ENCODE measurements at places on chromosomes 6 and 20.
A peak's percentile ranks its signal among the peaks of the same experiment; 100 is the strongest.

DNA sequence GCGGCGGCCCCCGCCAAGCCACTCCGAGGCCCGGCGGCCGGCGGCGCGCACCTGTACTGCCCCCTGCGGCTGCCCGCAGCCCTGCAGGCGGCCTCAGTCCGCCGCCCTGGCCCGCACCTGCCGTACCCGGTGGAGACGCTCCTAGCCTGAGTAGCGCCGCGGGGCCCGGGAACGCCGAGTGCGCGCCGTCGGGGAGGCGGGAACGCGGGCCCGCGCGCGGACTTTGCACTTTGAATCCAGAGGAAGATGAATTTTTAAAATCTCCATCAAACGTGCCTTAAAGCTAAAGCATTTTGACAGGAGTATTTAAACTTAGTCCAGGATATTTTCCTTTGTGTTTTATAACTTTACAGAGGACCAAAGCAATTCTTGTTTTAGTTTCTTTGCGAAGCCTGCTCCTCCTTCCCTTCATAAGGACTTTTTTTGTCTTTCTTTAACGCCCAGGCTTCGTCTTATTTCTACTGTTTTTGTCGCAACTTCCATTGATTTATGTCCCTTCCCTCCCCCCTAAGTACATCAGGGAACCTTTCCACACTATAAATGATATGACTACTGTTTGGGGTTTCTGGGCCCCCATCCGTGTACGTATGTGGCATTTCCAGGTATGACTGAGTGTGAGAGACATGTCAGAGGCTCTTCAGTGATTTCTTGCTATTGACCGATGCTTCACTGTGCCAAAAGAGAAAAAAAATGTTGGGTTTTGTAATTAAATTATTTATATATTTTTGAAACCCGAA lies 2.0 kb downstream of the FOXQ1 start:
- DNase-seq: peak; percentile 38

- DNase-seq: no peak
These were observed 4.7 kb downstream of the PPP1R18 start for GRCh38 chr6:30681766-30682142.

- no peak for DNase-seq
These were observed 444.2 kb downstream of the HTR1B start for GRCh38 chr6:77019081-77019480.

GRCh38 chr6:165637586-165637985 lies 25.5 kb downstream of the PDE10A start:
- no peak for DNase-seq

- DNase-seq: no peak
These were observed 52.5 kb downstream of the EDN1 start for GRCh38 chr6:12342664-12343063.

GRCh38 chr6:153790048-153790447 lies 249.0 kb upstream of the OPRM1 start:
- peak; percentile 51 for DNase-seq

GRCh38 chr20:37521061-37521771 lies at the start of gene NNAT:
TSS of gene NNAT (plus strand) at chr20:37521250. CDS start at chr20:37521332, 82 bp downstream.
- DNase-seq: no peak

DNA sequence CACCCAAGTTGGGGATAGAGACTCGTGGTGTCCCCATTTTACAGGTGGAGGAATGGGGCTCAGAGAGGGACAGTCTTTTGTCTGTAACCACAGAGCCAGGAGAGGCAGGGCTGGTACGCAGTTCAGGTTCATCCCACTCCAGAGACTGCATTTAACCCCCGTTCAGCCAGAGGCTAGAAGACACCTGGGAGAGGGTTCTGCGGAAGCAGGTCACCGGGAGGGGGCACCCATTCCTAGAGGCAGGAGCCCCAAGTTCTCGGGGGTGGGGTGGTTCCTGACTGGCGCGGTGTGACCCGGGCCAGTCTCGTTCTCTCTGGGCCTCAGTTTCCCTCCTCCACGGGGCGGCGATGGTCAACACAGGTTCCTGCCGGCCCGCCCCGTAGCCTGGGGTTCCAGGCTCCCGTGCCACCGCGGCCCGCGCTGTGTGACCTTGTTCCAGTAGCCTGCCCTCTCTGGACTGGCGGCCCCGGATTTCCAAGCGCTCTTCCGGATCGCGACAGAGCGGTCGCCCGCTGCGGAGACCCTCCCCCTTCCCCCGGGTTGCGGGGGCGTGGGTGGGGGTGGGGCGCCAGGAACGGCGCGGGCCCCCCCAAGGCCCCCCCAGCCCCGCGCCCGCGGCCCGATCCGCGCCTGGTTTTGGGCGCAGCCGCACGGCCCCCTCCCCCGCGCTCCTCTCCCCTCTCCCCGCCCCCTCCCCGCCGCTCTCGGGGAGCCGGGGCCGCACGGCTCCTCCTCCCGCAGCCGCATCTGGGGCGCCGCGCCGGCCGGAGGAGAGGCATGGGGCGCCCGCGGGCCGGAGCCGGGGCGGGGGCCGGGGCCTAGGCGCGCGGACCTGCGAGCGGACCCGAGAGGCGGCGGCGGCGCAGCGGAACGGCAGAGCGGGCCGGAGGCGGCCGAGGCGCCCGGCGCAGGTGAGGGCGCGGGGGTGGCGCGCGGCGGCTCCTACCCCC lies at the start of gene DLGAP4:
Gene DLGAP4, plus strand, starts transcription at position 738 of the 950 bp plus-strand sequence. CDS start 125,379 bp downstream, outside the sequence.
- no peak for DNase-seq

DNA sequence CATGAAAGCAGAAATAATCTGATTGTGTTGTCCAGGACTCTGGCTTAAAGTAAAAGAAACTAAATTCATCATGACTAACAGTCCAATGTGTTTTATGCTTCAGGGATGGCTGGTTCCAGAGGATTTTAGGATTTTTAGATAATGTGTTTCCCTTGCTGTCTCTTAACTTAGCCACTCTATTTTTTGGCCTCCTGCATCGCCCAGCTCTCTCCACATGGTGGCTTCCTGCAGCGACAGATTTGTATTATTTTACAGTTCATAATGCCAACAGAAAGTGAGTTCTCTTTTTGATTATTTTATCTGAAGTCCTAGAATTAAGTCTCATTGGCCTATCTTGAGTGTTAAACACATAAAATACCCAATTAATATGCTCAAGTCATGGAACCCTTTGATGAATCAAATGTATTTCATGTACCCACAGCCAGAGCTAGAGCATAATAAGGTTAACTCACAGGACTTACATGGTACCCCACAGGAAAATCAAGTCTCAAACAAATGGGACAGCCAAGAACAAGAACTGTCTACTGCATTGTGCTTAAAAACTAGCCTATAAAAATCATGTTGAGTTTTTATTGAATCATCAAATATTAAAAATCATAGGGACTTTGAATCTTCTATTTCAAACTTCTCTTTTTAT lies 582.5 kb downstream of the DOK5 start:
- DNase-seq: peak; percentile 19

GRCh38 chr6:89302195-89302770 lies 12.8 kb downstream of the GABRR2 start:
- no peak for DNase-seq

DNA sequence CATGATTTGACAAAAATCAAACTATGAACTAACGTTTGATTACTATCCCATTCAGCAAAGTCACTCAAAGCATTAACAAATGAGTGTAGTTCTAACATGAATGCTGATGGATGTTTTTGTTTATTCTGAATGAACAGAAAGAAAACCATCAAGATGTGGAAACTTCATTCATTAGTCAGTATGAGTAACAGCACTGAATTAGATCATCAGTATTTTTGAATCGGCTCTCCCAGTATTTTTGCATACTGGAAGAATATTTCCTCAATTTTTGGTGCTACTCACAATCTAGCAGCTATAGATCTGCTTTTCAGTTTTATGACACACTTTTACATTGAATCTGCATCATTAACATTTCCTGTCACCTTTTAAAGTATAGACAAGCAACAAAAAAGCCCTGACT lies 63.8 kb upstream of the CD83 start:
- no peak for DNase-seq

DNA sequence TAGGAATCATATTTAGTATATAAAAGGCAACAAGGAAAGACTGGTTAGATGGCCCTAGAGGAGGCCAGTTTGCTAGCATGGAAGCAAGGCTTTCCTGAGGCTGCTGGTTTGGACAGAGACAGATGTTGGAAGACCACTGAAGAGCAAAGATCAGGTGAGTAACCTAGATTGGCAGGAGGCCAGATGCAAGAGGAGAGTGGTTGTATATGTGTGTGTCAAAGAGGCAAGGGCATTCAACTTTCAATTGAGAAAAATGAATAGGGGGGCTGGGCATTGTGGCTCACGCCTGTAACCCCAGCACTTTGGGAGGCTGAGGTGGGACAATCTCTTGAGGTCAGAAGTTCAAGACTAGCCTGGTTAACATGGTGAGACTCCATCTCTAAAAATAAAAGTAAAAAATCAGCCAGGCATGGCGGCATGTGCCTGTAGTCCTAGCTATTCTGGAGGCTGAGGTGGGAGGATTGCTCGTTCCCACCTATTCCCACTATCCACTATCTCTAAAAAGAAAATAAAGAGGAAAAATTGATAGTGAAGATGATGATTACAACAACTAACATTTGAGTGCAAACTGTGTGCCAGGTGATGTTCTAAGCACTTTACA lies 79.8 kb downstream of the PRDM1 start:
- DNase-seq: peak; percentile 16

- peak; percentile 33 for DNase-seq
These were observed 3.4 kb upstream of the PTK6 start for GRCh38 chr20:63540417-63541186.

- DNase-seq: no peak
These were observed 4.4 kb downstream of the APMAP start for GRCh38 chr20:24987873-24988835.

GRCh38 chr20:43955062-43955749 lies 40.6 kb downstream of the TOX2 start:
- peak; percentile 93 for DNase-seq

DNA sequence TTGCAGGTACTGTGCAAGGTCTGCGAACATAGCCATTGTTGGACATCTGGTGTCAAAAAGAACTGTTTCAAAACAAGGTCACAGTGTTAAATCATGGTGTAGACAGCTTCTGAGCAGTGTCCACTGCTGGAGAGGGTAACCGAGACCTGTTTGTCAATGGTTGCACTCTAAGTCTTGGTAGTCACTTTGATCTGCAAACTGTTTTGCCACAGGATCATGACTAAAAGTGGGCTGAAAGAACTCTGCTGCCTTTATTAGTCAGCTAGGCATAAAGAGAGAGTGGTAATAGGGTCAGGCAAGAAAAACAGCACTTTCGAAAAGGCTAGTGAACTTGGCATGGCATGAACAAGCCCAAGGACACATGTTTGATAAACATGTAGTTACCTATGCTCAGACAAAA lies 552.3 kb upstream of the CITED2 start:
- DNase-seq: no peak

DNA sequence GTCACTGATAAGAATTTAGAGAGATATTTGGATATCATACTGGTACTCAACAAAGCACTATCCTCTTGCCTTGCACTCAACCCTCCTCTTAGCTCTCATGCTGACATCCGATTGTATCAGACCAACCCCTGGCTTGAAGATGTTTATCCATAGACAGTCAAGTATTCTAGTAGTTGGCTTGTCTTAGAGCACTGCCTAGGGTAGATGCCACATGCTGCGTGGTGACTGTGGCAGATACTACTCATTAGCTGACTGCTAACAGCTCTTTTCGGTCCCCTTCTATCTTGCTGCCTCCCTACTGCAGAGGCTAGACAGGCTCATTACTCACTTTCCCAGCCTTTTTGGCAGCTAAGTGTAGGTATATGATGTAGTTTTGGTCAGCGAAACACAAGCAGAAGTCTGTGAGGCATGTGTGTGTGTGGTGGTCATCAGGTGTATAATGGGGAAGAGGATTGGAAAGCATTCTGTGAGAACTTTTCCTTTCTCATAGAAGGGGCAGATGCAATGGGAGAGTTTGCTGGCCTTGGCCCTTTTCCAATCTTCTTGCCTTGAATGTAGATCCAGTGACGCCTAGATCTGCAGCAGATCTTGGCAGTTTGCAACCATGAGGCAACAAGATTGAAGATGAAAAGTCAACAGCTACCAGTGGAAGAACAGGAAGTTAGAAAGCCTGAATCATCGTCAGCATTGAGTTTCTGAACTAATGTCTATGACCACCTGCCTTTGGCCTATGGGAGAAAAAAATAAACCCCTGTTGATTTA lies 4.4 kb upstream of the IFNGR1 start:
- peak; percentile 58 for DNase-seq

GRCh38 chr6:21220271-21220987 lies 373.1 kb upstream of the SOX4 start:
- no peak for DNase-seq

DNA sequence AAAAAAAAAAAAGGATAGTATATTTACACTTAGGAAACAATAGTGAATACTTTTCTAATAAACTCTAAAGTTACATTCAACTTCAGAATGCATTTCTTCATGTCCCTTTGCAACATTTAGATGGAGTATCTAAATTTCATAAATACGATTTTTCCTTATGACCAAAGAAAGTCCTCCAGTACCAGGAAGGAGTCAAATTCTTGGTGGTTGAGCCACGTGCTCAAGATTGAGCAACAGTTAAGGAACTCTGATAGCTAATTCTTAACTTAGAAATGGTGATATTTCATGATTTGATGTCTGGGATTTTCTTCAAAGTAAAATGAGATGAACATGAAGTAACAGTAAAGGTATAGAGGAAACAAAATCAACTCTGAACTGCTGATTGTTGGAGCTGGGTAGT lies 92.7 kb downstream of the SASH1 start:
- DNase-seq: no peak

DNA sequence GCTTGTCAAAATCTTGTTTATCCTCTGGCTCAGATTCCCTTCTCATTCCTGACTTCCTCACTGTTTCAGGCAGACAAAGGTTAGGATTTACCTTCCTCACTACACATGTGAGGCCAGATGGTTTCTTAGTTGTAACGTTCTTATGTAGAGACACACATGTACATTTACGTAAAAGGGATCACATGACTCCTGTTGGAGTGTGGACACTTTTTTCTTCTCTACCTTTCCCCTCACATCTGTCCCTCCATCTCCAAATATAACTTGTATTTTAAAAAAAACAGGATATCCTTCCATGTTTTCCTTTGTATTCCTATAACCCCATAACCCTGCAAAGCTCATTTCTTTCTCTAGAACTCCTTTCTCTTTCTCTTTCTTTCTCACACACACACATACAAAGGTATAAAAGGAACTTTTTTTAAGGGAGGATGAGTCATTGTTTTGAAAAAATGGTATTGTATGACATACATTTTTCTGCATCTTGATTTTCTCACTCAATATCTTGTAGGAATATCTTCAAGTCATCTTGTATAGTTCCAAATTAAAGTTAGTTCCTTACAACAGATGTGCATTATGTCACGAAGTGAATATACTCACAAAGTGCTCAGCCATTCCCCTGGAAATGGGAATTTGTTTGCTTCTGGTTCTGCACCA lies 78.2 kb upstream of the SULF2 start:
- DNase-seq: no peak
